ENCODE measurements at places on chromosomes 7 and 10. TPM values are rescaled to one million over a fixed set of nuclear protein-coding genes. Genes with fewer than 3 reads are reported as not detected.

SFMBT2 gene
- total RNA-seq, result 23.0 TPM

KNDC1 gene
- 0.57 TPM for total RNA-seq

RAPGEF5 gene
- total RNA-seq, result 0.27 TPM

VSTM4 gene
- total RNA-seq, result 0.27 TPM

GSDME gene
- 2.3 TPM for total RNA-seq

NUDT13 gene
- 0.86 TPM for total RNA-seq

KIN gene
- total RNA-seq, result 12.5 TPM

TWNK gene
- 15.3 TPM for total RNA-seq

TRIL gene
- not detected for total RNA-seq

CALN1 gene
- not detected for total RNA-seq

COL28A1 gene
- total RNA-seq, result not detected

HTR7 gene
- not detected for total RNA-seq

LDB1 gene
- 72.5 TPM for total RNA-seq

TMEM196 gene
- not detected for total RNA-seq

NME8 gene
- total RNA-seq, result not detected

NRBF2 gene
- total RNA-seq, result 22.0 TPM

GPR26 gene
- not detected for total RNA-seq

INMT gene
- total RNA-seq, result 0.89 TPM

CYP3A7 gene
- total RNA-seq, result not detected

PRKAR2B gene
- 0.25 TPM for total RNA-seq

SMKR1 gene
- total RNA-seq, result 7.6 TPM

CNPY1 gene
- not detected for total RNA-seq

OPALIN gene
- total RNA-seq, result not detected

SORBS1 gene
- 1.1 TPM for total RNA-seq

GDF2 gene
- total RNA-seq, result not detected

DRGX gene
- not detected for total RNA-seq

BTAF1 gene
- total RNA-seq, result 47.6 TPM

LIPK gene
- total RNA-seq, result not detected

SHTN1 gene
- total RNA-seq, result 0.75 TPM

IDI2 gene
- total RNA-seq, result not detected

LIPN gene
- not detected for total RNA-seq

ABCA13 gene
- not detected for total RNA-seq

PIP gene
- not detected for total RNA-seq

SLC39A12 gene
- total RNA-seq, result not detected

STAG3 gene
- 21.7 TPM for total RNA-seq

ATOH7 gene
- total RNA-seq, result not detected

TWIST1 gene
- 0.18 TPM for total RNA-seq

ZNF722 gene
- not detected for total RNA-seq

NPFFR1 gene
- not detected for total RNA-seq

HOXA1 gene
- total RNA-seq, result 0.41 TPM

INA gene
- 0.25 TPM for total RNA-seq

MTG1 gene
- 61.2 TPM for total RNA-seq

CELF2 gene
- 154 TPM for total RNA-seq

LRRC61 gene
- 20.9 TPM for total RNA-seq

CTAGE4 gene
- total RNA-seq, result 2.3 TPM

HMX2 gene
- not detected for total RNA-seq

PTPRN2 gene
- 5.1 TPM for total RNA-seq

PLCE1 gene
- 0.02 TPM for total RNA-seq

DENND10 gene
- total RNA-seq, result 58.3 TPM

TAS2R4 gene
- total RNA-seq, result 1.1 TPM

ANXA8L1 gene
- total RNA-seq, result 0.86 TPM

Measured in T-helper 2 cell treated with Interferon-gamma antibody and Interleukin-4, amounts not matched to agents 100 ng/mL and 5 ng/mL, for 36 hours (primary cell).